ENCODE measurements at places on chromosomes 7 and 10.

GRCh38 chr7:41573862-41574261 lies 129.0 kb downstream of the INHBA start:
- no peak for DNase-seq

- DNase-seq = no peak
Observed at GRCh38 chr7:102155821-102156441, 130.7 kb upstream of the SH2B2 start.

DNA sequence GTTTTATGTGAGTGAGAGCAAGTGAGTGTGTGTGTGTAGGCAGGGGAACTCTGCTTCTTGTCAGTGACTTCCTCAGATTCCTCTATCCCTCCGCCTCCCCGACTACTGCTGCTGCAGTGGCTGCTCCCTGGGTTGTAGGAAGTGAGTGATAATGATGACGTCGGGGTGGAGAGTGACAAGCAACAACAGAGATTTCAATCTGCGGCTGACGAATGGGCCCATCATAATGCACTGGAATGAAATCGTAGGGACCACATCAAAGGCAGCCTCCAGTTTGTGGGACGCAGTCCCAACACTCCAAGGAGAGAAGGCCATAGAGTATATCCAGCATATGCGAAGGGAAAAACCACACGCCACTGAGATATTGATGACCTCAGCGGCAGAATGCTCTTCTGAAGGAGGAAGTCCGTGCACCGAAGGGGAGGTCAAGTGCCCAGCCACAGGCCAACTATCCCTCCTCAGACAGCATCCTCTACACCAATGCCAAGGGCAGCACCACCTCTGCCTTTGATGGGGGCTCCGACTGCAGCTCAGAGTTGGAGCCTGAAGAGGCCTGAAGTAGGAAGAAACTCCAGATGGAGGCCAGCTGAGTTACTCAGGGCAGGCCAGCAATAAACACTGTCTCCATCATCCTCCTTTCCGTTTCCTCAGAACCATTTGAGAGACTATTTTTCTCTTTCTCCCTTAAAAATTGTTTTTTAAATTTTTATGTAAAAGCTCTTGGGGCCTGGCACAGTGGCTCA lies 11.3 kb upstream of the STMP1 start:
- no peak for DNase-seq

DNA sequence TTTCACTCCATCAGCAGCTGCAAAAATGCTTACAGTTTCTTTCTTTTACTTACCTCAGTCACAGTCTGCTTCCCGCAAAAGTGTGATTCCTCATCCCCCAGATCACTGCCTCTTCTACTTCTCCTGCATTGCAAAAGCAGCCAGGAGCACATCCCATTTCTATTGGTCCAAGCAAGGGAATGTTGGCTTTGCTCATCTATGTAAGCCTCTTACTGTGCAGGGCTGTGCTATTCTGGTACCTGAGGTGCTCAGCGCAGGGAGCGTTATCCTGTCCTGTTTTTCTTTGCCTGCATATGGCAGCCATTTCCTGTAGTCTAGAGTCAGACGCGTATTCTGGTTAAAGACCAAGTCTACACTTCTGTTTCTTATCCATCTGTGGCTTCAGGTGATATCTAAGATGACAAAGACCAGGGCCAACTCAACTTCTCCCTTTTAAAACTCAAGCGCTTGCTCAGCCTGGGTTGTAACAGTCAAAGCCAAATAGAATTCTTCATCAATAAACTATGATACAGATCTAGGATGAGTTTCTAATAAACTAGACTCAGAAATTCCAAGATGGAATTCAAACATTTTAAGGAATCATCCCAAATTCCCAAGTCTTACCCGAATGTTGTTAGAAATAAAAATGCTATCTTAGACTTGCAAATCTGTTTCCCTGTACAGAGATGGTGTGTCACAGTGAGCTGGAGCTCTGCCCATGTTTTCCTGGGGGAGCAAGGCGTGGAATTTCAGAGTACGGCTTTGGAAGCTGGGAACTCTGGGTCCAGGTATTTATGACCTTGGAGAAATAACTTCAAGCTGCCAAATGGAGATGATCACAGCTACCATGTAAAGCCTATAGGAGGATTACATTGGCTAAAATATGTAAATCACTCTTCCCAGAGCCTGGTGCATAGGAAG lies 6.1 kb upstream of the RBM17 start:
- DNase-seq = no peak

GRCh38 chr10:70908406-70909296 lies 20.3 kb upstream of the PCBD1 start:
- DNase-seq = no peak

GRCh38 chr10:517241-517830 lies 172.1 kb downstream of the DIP2C start:
- no peak for DNase-seq

DNA sequence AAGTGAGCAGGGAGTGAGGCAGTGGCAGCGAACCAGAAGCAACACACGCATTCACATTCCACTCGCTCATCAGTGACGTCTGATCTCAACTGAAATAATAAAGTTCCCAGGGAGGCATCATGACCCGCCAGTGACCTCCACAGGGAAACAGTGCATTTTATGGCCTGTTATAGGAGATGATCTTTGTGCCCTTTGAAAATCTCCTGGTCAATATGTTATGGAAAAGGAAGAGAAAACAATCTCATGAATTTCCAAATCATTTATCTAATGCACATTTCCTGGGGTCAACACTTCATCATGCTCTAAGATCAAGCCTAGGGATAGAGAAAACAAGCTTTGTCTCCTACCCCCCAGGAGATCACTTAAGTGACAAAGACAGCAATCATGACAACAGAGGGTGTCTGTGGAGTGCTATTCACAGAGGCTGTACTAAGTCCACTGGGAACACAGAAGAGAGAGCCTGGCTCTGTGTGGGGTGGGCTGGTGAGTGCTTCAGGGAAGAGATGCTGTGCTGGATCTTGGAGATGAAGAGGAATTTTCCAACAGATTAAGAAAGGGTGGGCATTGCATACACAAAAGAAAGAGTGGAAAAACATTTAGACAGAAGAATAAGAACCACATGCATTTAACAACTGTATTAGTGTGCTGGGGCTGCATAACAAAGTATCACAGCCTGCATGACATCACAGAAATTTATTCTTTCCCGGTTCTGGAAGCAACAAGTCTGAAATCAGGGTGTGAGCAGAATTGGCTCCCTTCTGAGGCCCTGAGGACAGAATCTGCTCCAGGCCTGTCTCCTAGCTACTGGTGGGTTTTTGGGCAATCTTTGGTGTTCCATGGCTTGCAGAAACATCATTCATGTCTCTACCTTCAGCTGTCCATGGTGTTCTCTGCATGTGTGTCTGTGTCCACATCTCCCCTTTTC lies 613.9 kb upstream of the IGFBP3 start:
- DNase-seq = no peak

DNA sequence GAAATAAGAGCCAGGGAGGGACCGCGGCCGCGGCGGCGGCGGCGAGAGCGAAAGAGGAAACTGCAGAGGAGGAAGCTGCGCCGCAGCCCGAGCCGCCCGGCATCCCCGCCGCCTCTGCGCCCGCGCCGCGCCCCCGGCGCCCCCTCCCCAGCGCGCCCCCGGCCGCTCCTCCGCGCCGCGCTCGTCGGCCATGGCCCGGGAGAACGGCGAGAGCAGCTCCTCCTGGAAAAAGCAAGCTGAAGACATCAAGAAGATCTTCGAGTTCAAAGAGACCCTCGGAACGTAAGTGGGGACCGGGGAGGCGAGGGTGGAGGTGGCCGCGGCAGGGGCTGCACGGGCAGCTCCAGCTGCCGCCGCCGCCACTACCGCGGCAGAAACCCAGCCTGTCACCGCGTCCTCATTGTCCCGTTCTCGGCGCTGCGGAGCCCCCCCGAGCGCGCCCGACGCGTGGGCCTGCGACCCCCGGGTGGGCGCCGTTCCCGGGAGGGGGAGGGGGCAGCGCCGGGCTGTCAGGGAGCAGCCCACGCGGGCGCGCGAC lies 351 bp downstream of the CAMK1D start:
- no peak for DNase-seq

DNA sequence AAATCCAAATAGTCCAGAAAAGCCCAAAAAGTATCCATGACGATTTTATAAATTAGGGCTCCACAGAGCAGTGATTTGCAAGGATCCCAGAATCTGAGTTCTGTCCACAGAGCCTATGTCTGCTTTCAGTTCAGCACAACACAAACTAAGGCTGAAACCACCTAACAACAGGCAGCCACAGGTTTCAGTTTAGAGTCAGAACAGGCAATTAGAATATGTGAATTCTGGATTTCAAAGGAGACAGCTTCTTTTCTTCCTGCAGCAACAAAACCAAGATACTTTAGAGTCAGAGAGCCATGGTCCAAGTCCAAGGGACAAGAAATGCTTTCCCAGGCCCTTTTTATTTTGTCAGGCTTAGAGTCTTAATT lies 23.6 kb downstream of the IFIT3 start:
- DNase-seq = no peak

DNA sequence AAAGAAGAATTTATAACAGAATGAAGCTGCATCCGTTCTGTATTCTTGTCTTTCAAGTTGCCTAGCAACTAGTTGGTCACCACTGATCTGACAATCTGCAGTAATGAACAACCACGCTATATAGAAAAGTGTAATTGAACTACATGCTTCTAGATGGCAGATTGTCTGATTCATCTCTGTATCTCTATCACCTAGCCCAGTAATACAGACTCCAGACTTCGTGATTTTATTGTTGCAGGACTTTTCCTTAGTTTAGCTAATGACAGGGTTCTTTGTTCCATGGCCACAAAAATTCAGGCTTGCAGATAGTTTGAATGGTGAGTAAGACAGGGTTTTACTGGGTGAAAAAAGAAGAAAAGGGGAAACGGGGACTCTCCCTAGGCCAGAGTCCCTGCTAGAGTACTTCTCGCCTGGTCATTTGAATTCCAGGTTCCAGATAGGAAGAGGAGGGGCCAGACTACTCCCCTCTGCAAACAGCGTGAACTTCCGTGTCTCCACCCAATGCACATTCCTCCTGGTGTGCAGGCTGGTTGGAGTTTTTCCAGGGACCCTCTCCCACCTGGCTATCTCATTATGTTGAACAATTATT lies 45.9 kb downstream of the COL1A2 start:
- DNase-seq = no peak

GRCh38 chr7:87876040-87876868 lies at the start of the genes DBF4 and SLC25A40:
TSS of gene DBF4 (plus strand) at chr7:87876493. CDS start at chr7:87876733, 240 bp downstream.
TSS of gene SLC25A40 (minus strand) at chr7:87876360. CDS start at chr7:87858727, 17,633 bp downstream.
- DNase-seq = peak; percentile 77

DNA sequence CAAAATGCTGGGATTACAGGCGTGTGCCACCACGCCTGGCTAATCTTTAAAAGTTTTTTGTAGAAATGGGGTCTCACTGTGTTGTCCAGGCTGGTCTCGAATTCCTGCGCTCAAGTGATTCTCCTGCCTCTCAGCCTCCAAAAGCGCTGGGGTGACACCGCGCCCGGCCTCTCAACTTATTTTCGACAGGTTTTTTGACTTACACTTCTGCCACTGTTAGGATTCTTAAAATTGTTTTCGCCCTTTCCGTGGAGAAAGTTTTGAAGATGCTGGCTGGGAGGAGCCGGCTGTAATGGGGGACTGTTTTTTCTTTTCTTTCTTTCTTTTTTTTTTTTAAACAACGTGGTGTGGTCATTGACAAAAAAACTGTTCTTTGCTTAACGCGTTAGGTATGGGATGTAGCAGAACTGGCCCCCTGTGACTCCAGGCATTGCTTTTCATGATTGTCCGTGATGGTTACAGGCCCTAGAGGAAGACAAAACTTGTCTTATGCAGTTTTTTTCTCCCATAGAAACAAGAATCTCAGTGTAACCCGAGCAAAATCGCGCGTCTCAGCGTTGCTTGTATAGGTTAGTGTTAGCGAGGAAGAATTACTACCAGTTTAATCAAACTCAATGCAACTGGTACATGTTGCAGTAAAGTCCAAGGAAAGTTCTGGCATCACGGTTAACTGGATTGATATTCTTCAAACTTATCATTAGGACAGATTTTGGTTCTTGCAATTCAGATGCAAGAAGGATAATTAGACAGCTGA lies 72.2 kb downstream of the DAGLB start:
- DNase-seq = no peak

DNA sequence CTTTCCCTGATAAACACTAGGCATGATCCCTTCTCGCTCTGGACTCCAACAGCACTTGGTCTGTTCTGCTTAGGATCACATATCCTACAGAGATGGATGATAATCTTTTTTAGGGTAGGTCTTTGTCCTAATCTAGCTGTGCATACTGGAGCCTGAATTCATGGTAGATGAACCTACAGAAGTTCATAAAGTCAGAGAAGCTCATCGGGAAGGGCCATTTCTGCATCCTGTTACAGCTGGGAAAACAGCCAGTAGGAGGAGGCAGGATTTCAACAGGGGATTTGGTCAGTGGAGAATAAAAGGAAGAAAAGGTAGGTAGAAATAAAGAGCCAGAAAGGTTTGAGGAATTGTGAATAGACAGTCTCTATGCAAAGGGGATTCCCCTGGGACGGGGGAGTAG lies 101.4 kb downstream of the ANK3 start:
- no peak for DNase-seq

DNA sequence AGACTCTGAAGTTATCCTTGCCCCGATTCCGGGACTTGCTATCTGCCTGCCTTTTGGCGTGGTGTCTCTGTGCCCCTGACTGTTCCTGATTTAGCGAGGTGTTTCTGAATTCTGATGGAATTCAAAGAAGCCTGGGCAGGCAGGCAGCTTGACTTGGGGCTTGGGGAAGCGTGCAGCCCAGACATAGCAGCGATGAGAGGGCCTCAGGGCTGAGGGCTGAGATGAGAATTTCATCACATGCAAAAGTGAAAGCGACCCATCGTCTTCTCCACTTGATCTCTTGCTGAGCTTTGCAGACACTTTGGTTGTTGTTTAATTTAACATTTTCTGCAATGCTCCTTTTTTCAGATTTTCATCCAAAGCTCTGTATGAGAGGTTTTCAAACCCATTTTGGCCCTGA lies 57.8 kb downstream of the TCF7L2 start:
- DNase-seq = no peak

DNA sequence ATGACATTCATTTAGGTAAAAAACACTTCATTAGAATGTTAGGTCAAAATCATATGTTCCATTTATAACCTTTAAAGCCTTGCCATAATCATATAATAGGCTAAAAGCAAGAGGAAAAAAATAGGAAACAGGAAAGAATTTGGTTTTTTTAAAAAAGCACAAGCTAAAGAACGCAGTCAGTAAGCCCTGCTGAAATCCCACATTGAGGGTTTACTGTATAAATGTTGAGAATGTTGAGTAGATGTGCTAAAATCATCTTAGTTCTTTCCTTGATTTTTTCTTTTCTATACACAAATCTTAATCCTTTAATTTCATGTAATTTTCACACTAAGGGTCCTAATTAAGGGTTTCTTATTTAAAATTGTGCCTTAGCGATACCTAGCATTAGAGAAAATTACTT lies 133.0 kb downstream of the TSPAN12 start:
- DNase-seq = no peak

DNA sequence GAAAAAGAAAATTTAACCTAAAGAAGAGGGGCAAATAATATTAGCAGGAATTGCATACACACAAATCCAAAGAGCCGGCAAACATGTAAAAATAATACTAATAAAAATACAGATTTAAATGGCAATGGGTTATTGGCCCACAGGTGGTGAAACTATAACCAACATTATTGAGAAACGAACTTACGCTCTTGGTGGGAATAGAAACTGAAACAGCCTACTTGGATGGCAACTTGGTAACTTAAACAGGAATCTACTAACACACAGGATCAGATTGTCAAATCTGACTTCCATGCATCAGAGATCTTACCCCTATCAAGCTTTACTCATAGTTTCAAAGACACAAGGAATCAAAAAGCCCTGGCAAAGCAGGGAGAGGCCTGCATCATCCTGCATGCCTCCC lies 66.5 kb downstream of the ANLN start:
- DNase-seq = no peak

Data from AG09319 (cell line).